AG20443 (cell line): ENCODE measurements at places on chromosomes 12 and 14.

DNA sequence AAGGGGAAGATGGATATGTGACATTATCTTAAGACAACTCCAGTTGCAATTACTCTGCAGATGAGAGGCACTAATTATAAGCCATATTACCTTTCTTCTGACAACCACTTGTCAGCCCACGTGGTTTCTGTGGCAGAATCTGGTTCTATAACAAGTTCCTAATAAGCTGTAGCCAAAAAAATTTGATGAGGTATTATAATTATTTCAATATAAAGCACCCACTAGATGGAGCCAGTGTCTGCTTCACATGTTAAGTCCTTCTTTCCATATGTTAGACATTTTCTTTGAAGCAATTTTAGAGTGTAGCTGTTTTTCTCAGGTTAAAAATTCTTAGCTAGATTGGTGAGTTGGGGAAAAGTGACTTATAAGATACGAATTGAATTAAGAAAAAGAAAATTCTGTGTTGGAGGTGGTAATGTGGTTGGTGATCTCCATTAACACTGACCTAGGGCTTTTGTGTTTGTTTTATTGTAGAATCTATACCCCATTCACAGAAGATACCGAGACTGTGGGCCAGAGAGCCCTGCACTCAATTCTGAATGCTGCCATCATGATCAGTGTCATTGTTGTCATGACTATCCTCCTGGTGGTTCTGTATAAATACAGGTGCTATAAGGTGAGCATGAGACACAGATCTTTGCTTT, 36.9 kb downstream of the PSEN1 start:
- DNase-seq: peak; percentile 34

DNA sequence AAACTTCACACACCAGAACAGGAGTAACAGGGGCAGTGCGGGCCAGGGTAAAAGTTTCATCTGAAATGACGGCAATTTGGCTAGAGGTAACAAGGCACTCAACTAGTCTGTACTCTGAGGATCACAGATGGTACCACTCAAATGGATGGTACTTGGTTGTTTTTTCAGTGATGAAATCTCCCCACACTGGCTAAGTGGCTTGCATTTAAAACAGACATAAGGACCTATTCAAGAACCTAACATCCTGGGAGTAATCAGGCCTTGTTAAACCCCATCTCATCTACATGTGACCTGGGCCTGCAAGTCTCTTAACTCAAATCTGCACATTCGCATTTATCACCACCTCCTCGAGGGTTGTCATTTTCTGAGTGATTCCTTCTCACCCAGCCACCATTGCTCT, 90.8 kb downstream of the PRKAB1 start:
- no peak for DNase-seq

- DNase-seq: no peak
Measured at GRCh38 chr14:35678403-35679028, 130.6 kb downstream of the RALGAPA1 start.

DNA sequence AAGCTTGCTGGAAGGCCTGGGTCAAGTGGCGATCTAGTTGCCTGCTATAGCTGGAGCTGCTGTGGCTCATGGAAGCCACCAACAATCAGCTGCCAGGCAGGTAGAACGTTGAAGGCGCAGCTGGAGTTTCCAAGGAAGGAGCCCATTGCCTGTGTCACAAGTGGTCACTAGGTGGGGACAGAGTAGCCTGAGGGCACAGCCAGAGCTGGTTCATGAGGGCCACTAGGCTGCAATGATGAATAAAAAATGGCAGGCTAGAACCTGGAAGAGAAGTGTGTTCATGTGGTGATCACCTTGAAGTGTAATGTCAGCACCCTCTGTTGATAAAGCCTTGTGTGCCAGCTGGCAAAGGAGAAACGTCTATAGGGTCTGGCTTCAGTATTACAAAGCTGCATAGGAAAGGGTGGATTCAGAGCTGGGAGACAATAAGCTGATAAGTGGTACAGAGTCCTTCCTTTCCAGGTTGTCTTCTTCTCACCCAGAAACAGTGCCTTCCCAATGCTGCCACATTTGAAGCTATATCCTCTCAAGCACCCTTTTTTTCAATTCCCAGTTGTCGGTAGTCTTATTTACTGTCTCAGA, 165.8 kb downstream of the EMP1 start:
- DNase-seq: peak; percentile 80

GRCh38 chr12:58554522-58555157, 365.7 kb downstream of the LRIG3 start:
- DNase-seq: no peak

DNA sequence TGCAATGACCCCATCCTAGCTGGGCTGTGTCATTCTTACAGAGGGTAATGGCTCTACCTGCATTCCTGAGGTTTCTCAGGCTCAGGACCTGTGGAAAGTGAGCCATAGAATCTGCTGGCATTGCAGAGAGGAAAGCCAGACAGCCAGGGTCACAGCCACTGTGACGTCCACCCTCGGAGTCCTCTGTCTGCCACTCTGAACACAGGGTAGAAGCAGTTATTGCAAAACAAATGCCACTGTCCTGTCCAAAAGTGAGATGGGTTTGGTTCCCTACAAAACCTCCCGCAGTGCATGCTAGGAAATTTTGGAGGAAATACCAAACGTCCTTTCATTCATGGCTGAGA, 37.8 kb downstream of the TNFAIP2 start:
- DNase-seq: peak; percentile 71

DNA sequence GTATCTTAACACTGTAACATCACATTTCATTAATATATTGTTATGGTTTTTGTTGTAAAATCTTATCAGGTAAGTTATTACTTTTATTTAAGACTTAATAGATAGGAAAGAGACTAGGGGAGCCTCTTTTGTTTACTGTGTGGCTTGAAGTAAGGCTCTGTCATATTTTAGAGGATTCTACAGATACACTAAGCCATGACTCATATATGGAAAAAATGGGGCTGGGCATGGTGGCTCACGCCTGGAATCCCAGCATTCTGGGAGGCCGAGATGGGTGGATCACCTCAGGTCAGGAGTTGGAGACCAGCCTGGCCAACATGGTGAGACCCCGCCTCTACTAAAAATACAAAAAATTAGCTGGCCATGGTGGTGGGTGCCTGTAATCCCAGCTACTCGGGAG, 23.6 kb upstream of the NPFF start:
- peak; percentile 48 for DNase-seq

- no peak for DNase-seq
Measured at GRCh38 chr12:4444031-4444430, 1.6 kb downstream of the FGF6 start.

DNA sequence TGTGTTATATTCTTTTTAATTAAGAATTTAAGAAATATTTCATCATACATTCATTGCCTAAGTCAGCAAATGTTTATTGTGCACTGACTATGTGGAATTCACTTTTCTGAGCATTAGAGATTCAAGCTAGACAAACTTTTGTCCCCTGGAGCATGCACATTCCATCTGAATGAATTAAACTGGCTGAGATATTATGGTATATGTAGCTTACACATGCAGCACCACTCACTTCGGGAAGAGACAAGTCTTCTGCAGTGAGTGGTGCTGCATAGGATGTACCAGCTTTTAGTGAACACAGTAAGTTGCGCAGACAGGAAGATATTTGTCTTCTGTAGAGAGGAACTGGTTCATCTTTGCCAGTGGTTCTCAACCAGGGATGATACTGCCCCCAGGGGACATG, 318.4 kb downstream of the SYT1 start:
- no peak for DNase-seq

GRCh38 chr12:69240631-69240995, 1.2 kb downstream of the CPSF6 start:
- DNase-seq: peak; percentile 8

DNA sequence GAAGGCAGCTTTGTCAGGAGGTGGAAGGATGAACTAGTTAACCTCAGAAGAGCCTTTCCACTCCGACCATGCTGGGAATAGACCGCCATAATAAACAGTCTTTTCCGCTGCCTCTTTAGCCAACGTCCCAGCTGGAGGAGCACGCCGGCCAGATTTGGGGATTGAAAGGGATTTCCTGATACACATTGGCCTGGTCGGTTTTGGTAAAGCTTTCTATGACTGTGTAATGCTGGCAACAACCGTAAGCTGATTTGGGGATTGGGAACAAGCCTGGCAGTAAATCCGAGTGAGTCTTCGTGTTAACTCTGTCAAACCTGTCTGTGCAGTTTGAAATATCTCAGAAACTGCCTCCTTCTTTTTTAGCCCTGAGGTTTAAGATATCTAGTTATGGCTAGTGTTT, 87.0 kb downstream of the DAD1 start:
- no peak for DNase-seq

- no peak for DNase-seq
Measured at GRCh38 chr12:6896846-6897435, 7.7 kb upstream of the LRRC23 start.

GRCh38 chr12:112207397-112207924, 82.1 kb downstream of the TRAFD1 start:
- DNase-seq: no peak

GRCh38 chr14:31933716-31934115, 143.4 kb upstream of the ARHGAP5 start:
- DNase-seq: no peak

DNA sequence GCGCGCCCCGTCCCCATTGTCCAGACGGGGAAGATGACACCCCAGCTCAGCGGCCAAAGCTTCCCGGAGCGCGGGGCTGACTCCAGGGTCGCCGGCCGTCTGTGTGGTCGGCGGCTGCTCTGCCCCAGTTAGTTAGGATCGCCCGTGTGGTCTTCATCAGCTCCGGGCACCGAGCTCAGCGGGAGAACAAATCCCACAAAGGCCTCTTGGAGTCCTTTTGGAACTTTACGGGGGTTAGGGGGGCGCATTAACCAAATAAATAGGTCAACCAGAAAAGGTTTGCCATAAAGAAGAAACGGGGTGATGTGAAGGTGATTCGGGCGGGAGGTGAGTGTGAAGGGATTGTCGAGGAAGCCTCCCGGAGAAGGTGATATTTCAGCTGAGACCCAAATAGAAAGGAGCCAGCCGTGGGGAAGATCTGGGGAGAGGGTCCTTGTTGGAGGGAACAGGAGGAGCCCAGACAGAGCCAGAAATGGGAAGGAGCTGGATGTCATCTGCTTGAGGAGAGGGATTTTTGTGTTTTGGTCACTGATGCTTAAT, 697 bp downstream of the ATP6V0A2 start:
- no peak for DNase-seq

- no peak for DNase-seq
Measured at GRCh38 chr12:5969156-5969973, 24.3 kb upstream of the ANO2 start.
